ENCODE measurements at places on chromosomes 2 and 18.

DNA sequence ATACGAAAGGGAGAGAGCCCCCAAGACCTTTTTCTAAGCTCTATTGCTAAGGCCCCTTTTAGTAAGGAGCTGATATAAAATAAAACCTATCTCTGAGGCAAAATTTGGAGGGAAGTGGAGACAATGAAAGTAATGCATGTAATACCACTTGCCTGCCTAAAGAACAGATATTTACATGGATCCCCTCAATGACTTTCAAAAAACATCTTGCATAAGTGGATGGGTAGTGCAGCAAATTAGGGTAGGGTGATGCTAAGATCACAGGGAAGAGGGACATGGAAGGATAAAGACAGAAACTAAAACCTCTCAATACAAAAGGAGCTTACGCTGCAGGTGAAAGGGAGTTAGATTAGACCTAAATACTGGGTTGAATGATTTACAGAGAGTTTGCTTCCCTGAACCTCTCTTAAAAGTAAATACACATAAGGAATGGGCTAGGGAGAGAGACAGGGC, 1.1 kb downstream of the ZNF513 start:
- no peak for DNase-seq

DNA sequence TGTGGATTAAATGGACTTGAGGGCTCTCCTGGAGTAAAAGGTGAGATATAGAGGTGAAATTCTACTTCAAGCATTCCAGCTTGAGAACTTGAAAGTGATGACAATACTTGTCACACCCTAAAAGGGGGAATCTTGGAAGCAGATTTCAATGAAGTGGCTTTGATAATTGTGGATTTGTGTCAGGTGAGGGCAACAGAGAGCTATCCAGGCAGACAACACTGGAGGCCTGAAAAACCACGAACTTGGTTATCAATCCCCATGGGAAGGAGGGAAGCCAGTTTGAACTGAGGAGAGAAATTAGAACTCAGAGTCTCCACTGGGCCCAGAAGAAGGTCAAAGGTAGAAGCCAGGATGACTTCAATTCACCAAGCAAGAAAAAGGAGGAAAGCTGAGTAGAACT, 263.9 kb downstream of the FIGN start:
- DNase-seq: peak; percentile 55

GRCh38 chr2:122822319-122822718, 1066.9 kb downstream of the TSN start:
- DNase-seq: peak; percentile 56

- DNase-seq: peak; percentile 32
Observed at GRCh38 chr2:233081232-233081730, 21.1 kb downstream of the INPP5D start.

DNA sequence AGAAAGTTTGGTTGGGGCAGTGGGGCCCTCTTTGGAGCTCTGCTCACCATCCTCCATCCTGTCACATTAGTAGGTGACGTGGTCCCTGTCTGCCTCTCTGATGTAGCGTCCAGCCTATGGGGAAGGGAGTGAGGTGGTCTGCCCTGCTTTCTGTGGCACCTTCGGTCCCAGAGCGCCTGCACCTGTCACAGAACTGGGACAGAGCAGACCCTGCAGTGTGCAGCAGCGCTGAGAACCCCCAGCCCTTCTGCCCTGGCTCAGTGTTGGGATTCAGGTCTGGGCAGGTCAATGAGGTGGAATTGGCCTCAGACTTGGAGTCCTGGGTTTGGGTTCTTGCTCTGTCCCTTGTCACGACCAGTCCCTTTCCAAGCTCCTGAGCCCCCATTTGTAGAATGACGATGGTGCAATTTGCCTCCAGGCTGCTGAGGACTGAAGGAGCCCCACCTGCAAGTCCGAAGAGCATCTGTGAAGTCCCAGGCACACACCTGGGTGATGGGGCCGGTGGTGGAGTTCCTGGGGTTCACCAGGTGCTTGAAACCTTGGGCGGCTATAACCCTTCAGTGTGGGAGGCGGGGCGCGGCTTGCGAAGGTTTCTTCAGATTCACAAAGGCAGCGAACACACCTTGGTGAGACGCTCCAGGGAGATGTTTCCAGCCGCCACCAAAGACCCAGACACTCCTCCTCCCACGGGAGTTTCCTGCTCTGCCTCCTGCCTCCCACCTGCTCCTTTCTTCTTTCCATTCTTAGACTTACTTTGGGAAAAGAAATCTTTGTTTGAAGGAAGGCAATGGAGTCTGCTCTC, 265.4 kb upstream of the HDAC4 start:
- no peak for DNase-seq

GRCh38 chr2:127563458-127564428, 28.3 kb downstream of the MYO7B start:
- DNase-seq: no peak

GRCh38 chr2:65464604-65465003, 32.2 kb upstream of the SPRED2 start:
- DNase-seq: no peak

GRCh38 chr2:143361346-143361745, 232.1 kb downstream of the ARHGAP15 start:
- no peak for DNase-seq

GRCh38 chr2:168315331-168316072, 68.1 kb upstream of the STK39 start:
- DNase-seq: no peak

- DNase-seq: no peak
Observed at GRCh38 chr2:54531558-54531957, 75.4 kb downstream of the SPTBN1 start.
